ENCODE measurements at places on chromosomes 12 and 14.

DNA sequence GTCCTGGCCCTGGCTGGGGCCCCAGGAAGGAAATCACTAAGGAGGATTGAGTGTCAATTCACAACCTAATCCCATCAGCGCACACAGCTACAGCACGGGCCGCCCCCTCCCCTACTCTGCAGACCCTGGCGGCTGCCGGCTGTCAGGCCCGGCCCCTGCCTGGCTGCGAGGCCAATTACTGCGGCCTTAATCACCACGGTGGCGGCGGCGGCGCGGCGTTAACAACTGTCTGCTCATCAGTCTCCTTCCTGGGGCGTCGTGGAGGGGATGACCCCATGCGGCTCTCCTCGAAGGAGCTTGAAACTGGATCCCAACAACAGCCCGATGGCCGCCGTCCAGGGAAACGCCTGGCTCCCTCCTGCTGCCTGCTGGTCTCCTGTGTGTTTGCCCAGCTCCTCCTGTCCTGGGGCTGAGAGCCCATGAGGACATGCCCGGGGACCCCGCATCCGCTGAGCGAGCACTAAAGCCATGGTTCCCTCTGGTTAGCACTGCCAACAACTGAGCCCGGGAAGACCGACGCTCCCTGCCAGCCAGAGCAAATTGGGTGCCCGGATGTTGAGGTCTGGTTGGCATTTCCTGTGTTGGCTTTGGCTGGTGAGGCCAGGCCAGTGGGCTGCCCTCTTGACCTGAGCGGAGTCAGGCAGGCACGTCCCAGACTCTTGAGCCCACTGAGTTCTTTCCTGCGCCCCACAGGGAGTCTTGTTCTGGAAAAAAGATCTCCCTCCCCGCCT lies 21.8 kb upstream of the EIF2B2 start:
- DNase-seq, result no peak

- DNase-seq, result no peak
Measured at GRCh38 chr12:56998981-56999380, 7.4 kb downstream of the ZBTB39 start.

- DNase-seq, result no peak
Measured at GRCh38 chr14:80152166-80152565, 59.1 kb downstream of the DIO2 start.

GRCh38 chr14:41873686-41874317 lies 267.1 kb downstream of the LRFN5 start:
- no peak for DNase-seq

GRCh38 chr14:24612196-24612595 lies 2.7 kb upstream of the GZMH start:
- no peak for DNase-seq

DNA sequence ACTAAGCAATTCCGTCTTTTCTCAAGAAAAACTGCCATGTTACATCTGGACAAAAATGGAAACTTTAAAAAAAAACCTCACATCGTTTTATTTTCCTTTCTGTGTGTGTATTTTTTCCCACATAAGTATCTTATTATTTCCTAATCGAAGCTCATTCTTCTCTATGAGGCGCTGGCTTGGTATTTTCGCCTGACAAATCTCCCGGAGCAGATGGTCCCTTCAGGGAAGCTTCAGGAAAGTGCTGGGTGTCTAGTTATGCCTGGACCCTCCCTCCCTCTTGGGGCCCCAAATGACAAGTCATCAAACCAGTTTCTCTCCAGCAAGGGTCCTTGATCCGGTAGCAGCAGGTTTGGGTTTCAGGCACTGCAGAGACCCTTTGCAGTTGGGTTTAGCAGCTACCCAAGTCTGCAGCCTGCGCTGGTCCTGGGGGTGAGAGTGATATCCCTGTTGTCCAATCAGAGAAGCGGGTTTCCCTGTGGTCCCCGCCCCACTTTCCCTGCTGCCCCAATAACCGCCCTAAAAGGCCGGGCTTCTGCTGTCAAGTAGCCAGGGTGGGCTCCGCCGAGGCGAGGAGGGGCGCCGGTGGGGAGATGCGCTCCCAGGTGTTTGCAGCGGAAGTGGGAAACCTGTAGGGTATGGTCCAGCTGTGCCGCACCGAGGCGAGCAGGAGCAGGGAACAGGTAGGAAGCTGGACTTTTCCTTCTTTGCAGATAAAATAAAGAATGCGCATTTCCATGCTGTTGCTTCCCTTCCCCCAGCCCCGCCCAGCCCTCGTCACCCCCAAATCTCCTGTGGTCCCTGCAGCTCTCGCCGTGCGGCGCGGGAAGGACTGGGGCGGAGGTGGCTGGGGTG lies at the start of gene CNTN1:
CNTN1 (plus strand) TSS at position 527 of the 852 bp plus-strand sequence.
- DNase-seq, result peak; percentile 86

DNA sequence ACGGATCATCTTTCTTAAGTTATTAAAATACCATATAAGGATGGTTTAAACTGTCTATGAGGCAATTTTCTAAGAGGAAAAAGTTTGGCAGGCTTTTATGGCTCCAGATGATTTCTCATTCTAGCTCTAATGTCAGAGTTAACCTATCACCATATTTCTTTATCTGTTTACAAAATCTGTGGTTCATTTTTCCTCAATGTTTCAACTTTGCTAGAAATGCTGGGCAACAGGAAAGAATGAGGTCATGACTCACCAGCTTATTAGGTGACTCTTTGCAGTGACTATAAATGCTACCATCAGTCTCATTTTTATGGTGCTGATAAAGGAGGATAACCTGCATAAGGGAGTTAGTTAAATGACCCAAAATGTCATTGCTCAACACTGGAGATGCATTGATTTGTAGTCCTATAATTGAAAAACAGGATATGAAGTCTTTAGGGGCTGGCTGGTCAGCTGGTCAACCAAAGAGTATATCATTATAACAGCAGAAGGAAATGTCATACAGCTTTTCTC lies 45.3 kb upstream of the RAP1B start:
- no peak for DNase-seq

DNA sequence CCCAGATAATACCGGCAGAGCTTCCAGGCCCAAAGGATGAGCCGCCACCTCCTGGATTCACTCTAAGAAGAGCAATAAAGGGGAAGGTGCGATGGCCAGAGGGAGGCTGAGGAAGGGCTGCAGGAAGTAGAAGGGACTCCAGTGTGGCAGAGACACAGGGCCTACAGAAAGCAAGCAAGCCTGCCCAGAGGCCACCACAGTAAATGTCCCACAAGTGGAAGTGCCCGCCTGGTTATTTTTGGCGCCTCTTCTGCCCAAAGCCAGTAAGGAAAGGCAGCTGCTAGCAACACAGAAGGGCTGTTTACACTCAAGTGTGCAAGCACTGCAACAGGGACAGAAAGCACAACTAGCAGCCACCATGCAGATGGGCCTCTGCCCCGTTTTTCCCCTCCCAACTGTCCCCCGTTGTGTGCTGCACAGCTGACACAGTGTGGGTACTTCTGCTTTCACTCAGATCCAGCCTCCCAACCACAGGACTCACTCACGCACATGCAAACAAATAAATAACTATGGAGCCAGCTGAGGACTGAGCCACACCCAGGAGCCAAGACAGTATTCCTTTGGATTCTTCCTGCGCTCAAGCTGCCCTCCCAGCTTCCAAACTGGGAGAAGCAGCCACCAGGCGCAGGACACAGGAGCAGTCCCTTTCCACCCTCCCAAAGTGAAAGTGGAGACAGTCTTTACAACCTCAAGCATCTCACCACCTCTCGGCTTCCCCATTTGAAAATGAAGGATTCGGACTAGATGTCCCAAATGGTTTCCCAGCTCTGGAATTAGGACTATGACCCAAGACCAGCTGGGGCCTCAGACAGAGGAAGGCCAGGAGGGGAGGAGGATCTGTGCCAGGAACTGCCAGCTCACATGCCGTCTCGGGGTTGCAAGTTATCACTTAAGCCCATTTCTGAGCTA lies 40.0 kb upstream of the PNMA1 start:
- DNase-seq, result no peak

- DNase-seq, result no peak
Measured at GRCh38 chr12:11622876-11623281, 26.6 kb upstream of the ETV6 start.

DNA sequence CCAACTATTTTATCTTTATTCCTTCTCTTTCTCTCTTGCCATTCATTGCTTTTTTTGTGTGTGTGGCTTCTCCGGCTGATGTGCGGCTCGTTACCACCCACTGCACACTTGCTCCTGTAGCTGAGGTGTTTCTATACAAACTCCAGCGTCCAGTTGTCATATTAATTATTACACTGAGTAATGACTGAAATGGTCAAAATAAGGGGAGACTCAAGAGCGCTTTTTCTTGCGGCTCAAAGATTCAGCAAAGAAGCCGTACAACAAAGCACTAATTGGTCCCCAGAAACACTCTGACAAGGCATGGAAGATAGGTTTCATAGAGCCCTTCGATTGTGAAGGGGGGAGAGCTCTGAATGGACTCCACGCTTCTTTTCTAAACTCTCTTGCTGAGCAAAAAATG lies 5.6 kb upstream of the ASCL1 start:
- no peak for DNase-seq

- DNase-seq, result no peak
Measured at GRCh38 chr12:16136219-16136988, 141.1 kb downstream of the SLC15A5 start.

- DNase-seq, result no peak
Measured at GRCh38 chr14:26597589-26598080, at the start of gene NOVA1. NOVA1 (minus strand) TSS chr14:26598033; CDS start chr14:26597436, 597 bp downstream.

- no peak for DNase-seq
Measured at GRCh38 chr12:76548222-76548837, 11.2 kb downstream of the OSBPL8 start.

GRCh38 chr14:71753126-71753830 lies 179.0 kb upstream of the RGS6 start:
- peak; percentile 91 for DNase-seq

GRCh38 chr12:24929953-24930352 lies 18.9 kb downstream of the BCAT1 start:
- no peak for DNase-seq

DNA sequence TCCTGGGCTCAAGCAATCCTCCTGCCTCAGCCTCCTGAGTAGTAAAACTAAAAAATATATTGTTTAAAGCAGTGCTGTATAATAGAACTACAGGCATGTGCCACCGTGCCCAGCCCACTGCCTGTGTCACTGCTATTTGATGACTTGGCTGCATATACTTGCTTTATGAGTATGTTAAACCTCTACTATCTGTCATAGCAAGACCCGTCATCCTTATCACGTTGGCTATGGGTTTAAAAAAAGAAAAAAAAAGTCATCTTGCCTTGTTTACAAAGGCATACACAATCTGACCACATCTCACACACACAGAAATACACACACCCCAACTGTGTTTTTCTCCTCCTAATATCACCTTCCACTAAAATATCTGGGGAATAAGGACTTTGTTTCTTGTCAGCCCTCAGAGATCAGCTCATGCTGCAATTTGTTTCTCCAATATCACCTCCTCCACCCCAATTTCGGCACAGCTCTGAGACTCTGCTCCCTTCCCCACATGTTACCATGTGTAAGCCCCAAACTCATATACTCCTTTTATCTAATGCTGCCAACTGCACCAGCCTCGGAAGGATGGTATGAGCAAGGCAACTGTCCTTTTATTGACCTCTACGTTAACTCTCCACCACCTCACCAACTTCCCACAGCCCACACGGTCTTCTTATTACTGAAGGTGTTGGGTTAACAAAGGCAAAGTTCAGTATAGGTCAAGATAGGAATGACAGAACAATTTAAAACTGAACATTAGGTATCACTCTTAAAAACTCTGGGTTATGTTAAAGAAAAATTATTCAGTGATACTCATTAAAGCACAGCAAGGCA lies 802 bp upstream of the TMPRSS12 start:
- no peak for DNase-seq

DNA sequence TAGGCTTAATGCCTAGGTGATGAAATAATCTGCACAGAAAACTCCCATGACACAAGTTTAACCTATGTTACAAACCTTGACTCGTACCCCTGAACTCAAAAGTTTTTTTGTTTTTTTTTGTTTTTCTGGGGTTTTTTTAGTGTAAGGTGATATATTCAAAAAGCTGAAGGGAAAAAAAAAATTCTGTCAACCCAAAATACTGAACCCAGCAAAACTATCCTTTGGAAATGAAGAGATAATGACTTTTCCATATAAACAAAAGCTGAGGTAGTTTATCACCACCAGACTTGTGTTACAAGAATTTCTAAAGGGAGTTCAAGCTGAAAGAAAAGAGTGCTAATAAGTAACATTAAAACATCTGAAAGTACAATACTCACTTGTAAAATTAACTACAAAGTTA lies 448.1 kb downstream of the KCNH5 start:
- DNase-seq, result no peak

DNA sequence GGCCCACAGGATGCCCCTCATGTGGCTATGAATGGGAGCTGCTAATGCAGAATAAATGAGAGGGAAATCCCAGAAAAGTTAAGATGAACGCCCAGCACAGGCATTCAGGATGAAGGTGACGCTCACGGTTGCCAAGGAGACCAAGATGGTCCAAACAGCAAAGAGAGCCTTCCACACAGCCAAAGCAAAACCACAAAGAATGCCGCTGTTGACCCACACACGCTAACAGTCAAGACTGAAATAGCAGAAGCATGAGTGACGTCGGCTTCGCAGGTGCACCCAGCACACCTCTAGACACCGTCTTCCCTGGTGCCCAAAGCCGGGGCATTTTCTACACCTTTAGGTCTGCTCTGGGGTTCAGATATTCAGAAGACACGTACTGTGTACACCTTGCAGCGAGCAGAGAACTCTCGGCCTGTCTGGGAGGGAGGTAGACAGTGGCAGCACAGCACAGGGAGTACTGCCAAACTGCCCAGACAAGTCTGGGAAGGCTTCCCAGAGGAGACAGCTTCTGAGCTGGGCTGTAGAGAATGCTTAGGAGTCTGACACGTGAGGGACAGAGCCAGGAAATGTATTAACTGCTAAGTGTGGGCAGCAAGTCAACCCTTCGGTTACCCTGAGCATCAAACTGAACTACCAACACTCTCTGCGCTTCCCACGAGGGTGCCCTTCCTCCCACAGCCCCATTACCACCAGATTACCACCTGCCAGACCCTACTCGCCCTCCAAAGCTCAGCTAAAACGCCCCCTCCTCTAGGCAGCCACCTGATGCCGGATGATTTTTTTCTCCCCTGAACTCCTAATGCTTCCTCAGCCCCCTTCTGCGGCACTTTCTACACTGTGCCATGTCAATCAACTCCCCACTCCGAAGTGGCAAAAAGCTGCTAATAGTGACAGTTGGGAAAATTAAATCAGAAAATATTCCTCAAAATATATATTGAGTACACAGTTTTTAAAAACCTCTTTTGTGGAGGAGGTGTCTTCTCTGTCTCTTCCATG lies 50.1 kb downstream of the CCDC88C start:
- no peak for DNase-seq

- DNase-seq, result no peak
Measured at GRCh38 chr12:23099104-23099503, 474.1 kb downstream of the ETNK1 start.

- no peak for DNase-seq
Measured at GRCh38 chr12:16833376-16834015, 227.5 kb upstream of the LMO3 start.

DNA sequence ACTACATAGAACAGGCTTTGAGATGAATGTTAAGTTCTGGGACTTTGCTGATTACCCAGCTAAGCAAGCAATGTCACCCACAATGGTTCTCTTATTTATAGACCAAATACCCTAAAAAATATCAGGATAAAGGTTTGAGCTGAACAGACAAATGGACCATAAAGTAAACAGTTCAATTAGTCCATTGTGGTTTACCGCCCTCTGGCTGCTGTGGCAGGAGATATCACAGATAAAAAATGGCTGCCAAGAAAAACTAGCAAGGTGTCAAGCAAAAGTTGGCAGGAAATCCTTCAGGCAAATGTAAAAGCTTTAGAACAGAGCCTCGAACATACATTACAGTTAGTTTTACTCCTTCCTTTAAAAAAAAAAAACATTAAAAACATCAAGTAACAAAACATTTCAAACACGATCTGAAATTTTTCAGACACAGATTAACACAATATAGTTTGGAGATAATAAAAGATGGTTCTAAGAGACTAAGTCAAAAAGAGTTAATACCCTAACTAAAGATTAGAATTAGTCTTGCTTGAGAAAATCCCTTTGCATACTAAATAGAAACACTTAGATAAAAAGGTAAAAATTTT lies 41.3 kb downstream of the MED13L start:
- peak; percentile 44 for DNase-seq

All from NCI-H2081 (cell line).